ENCODE measurements at places on chromosomes 5 and 9.
A peak's percentile ranks its signal among the peaks of the same experiment; 100 is the strongest.

DNA sequence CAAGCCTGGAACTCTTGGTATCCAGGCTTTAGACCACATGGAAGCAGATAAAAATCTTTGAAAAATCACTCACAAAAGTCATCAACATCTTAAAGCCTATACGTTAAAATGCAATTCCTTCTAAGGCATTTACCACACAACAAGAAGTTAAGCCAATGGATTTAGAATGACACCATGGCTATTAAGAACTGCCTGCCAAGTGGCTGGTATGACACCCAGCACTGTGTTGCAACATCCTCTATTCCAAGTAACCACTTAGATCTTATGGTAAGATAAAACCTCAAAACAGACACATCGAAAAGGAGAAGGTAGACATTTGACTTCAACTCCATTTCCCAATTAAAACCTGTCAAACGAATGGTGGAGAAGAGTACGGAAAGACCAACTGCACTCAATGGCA, 344.2 kb upstream of the SLC30A5 start:
- DNase-seq = peak; percentile 18

GRCh38 chr9:4620881-4621555, 41.1 kb upstream of the PLPP6 start:
- DNase-seq = peak; percentile 43

GRCh38 chr9:93823245-93824072, 131.7 kb downstream of the BARX1 start:
- no peak for DNase-seq

DNA sequence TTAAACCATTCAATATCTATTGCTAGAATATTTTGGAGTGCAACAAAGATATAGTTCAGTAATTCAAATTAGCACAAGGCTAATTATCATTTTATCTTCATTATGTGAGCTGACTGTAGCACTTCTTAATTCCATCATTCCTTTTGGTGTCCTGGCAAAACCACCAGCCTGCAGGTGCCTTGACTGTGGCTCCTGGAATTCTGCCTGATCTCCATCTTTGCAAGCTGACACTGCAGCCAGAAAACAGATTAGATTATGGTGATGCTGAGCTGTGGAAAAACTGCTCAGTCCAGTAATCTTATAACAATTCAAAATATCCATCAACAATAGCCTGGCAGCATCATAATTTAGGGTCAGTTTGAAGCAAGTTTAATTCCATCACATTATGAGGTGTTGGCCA, 919.5 kb downstream of the DTWD2 start:
- DNase-seq = no peak

DNA sequence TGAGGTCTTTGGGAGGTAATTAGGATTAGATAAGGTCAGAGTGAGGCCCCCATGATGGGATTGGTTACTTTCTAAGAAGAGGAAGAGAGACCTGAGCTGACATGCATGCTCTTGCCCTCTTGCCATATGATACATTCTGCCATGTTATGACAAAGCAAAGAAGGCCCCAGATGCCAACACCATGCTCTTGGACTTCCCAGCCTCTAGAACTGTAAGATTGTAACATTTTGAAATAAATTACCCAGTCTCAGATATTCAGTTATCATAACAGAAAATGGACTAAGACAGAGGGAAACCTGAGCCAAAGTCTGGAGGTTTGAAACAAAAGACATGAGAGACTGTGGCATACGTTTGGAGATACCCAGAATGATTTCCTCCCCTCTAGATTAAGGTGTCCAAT, 318.6 kb downstream of the ARHGEF28 start:
- no peak for DNase-seq

DNA sequence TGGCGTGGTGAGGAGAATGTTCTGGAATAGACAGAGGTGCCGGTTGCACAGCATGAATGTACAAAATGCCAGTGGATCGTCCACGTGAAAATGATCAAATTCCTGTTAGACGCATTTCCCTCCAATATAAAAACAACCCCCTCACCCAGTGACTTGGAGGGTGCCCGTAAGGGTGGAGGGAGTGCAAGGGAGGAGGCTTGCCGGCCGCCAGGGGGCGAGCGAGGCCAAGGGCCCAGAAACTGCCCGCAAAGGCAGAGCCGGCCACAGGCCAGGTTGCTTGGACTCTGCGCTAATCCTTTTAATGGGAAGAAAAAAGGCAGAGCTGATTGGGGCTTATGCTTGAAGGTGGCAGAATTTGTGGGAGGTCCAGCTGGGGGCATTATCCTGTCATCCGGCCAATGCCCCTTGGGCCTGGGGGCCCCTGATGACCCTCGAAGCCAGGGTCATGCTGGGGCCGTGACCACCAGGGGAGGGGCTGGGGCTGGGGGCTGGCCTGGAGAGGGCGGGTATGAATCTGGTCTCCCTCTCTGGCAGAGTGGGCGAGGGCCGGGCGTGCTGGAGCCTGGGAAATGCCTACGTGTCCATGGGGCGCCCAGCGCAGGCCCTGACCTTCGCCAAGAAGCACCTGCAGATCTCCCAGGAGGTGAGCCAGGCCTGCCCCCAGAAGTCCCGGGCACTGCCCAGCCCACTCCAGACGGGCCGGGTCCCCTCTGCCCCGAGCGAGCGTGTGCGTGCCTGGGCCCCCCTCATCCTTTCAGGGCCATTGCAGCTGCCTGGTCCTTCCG, 12.0 kb downstream of the GPSM1 start:
- DNase-seq = peak; percentile 38
